ENCODE measurements at places on chromosomes 3 and 15.
A peak's percentile ranks its signal among the peaks of the same experiment; 100 is the strongest.

GRCh38 chr15:90268415-90268814 is 2.9 kb downstream of the NGRN start:
- no peak for DNase-seq

DNA sequence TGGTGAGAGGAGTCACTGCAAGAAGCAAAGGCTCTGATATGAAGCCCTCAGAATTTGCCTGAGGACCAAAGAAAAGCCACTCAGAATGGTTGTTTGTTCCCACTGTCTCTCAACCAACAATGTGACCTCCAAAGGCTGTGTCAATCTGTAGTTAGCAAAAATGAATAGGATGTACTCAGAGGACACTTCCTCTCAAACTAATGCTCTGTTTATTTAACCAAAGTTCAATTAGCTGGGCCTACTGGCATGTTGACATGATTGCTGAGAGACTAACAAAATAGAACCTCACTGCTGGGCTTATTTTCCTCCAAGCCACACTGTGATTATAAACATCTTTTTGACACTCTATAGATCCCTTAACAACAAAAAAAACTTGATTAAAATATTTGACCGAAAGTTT is 522.5 kb downstream of the OCA2 start:
- no peak for DNase-seq

DNA sequence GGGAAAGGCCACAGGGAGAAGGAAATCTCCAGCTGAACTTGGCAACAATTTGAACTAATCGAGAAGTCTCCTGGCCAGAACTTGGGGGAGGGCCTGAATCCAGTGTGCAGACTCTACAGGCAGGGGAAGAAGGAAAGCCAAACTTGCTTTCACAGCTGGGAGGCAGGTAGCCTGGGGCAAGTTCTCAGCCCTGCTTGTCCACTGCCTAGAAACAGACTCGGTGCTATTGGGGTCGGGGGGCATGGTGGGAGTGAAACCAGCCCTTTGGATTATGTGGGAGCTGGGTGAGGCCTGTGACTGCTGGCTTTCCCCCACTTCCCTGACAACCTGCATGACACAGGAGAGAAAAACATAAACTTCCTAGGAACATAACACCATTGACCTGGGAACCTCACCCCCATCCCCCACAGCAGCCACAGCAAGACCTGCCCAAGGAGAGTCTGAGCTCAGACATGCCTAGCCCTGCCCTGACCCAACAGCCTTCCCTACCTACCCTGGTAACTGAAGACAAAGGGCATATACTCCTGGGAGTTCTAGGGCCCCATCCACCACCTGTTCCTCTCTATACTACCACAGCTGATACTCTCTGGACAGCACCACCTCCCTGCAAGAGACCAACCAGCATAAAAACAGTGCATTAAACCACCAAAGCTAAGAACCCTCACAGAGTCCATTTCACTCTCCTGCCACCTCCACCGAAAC is 103.7 kb upstream of the MNS1 start:
- no peak for DNase-seq

- no peak for DNase-seq
Observed at GRCh38 chr3:124657138-124657537, 73.1 kb upstream of the UMPS start.

GRCh38 chr3:104032283-104032682 is 1334.4 kb upstream of the ALCAM start:
- DNase-seq, result no peak

DNA sequence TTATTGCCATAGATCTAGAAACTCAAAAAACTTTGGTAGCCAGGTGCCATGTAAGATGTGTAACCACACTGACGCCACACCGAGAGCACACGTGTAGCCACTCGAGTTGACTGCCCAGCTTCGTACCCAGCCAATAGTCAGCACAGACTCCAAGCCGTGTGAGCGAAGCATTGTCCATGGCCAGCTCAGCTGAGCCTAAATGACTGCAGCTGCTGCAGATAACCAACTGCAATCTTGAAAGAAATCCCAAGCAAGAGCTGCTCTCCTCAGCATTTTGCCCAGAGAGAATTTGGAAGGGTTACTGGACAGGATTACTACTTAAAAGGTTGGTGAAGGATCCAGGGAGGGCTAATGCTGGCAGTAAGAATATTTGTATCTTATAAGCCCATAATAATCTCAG is 193.0 kb upstream of the THRB start:
- DNase-seq, result no peak

DNA sequence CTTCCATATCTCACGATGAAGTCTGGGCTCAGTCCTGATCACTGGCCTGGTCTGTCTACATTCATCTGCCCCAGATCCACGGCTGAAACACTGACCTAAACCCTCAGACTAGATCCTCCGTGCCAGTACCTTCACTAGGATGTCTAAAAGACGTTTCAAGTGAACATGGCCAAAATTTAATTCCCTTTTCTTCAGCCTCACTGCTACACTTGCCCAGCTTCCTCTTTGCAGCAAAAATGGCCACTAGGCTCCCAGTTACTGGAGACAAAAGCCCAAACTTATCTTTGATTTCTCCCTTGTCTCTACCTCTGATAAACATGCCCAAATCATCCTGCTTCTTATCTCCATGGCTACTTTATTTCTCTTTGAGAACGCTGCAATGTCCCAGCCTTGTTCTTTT is 1.7 kb downstream of the RASSF1 start:
- no peak for DNase-seq

DNA sequence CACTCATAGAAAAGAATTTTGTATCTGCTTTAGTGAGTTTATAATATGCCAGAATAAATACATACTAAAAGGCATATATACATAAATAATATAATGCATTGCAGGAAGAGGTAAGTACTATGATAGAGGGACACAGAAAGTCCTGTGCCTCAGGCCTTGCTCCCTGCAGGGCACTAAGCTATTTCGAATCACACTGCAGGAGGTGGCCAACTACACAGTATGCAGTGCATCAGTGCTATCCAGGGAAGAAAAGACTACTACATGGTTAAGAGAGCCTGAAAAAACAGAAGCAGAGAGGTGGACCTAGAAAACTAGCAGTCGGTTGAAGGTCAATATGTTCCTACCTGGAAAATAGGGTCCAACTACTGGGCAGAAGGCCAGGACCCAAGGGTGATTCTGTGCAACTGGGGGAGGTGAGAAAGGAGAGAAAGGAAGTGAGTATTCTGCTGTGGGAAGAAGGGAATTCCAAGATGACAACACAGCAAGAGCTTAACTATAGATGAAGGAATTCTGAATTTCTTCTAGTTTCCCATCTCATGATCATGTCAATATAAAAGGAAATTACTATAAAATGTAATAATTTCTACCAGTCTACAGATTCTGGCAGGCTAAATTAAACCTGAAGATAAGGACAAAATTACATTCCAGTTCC is 218.0 kb downstream of the ZBTB20 start:
- DNase-seq, result no peak

DNA sequence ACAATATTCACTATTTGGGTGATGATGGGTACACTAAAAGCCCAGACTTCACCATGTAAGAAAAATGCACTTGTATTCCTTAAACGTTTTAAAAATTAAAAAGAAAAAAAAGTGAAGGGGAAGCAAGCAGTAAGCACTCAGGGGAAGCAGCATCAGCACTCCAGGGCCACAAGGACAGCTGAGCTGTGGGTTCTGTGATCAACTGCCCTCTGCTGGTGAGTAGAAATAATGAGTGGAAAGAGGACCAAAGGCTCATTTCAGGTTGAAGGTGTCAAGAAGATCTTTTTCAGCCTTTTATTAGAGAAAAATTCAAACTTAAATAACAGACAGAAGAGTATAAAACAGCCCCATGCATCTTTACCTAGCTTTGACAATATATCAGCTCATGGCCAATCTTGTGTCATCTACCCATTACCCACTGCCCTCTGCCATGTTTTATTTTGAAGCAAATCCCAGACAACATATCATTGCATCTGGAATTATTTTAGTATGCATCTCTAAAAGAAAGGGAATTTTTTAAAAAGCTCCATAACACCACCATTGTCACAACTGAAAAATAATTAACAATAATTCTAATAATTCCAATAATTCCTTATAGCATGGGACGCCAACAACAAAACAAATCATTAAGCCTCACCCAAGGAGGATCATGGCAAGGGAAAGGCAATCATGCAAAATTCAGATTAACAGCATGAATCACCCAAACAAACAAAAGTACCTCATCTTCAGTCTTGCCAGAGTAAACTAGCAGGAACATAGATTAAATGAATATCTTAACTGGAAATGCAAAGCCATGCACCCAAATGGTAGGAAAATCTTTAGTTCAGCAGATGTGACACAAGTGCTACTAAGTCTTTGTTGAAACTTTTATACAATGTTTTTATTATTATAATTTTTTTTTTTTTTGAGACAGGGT is 42.5 kb downstream of the TAMM41 start:
- peak; percentile 24 for DNase-seq

- no peak for DNase-seq
Observed at GRCh38 chr3:167102071-167102470, 278.0 kb downstream of the ZBBX start.

DNA sequence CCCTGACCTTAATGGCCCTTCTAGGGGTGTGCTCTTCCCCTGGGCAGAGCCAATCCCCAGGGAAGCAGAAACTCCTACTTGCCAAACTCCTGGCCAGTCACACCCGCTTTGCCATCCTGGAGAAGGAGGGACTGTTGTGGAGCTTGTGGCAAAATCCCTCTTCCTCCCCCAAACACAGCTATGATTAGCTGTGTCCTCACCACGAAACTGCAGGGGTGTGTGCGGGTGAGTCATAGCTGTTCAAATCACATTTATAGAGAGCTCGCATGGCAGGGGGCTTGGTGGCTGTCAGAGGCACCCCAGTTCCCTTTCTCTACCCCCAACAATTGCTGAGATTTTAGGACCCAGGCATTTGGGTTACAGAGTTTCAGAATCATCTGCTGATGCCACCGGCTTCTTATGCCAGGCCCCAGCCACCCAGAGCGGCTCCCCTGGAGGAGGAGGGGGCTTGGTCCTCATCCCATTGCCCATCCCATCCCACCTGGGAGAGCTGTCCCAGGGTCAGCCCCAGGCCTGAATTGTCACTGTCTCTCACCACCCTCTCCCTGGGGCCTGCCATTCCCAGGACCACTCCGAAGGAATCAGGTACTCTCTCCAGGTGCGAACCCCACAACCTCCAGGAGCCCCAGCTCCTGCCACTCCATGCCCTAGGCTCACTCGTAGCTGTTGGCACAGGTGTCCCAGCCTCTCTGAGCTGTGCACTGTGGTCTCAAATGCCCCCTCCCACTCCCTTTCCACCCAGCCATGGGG is 28.8 kb upstream of the MAGEF1 start:
- no peak for DNase-seq

DNA sequence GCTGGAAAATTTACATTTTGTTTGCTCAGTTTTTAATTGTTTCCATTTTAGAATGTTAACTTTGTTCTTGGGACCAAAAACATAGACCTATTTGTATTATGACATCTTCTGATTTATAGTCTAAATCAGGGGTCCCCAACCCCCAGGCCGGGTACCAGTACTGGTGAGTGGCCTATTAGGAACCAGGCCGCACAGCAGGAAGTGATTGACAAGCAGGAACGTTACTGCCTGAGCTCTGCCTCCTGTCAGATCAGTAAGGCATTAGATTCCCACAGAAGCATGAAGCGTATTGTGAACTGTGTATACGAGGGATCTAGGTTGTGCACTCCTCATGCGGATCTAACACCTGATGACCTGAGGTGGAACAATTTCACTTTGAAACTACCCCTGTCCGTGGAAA is 51.9 kb downstream of the GHSR start:
- no peak for DNase-seq

DNA sequence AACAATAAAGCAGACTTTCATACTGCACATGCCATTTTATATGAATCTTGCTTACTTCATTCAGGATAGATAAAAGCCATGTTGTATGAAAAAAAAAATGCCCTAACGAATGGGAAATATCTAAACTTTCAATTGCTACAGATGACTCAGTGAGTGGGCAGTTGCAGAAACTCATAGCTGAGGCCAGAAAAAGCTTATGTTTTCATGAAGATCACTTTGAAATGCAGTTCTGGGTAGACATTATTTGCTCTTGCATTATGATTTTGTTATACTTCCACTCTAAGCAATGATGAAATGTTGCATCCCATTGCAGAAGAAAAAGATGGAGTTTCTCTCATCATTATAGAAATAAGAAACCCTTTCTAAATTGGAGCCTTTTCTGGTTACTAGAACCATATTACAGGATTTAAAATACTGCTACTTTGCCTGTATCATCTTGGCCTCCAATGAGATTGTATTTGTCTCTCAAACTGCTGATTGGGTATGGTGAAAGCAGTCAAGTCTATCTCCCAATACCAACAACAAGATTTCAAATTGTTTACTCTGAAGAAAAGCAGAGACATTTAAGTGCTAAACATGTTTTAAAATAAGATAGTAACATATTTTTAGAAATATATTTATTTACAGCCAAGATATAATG is 17.0 kb downstream of the PEAK1 start:
- no peak for DNase-seq

GRCh38 chr3:121913305-121913990 is 19.2 kb downstream of the SLC15A2 start:
- DNase-seq, result no peak

DNA sequence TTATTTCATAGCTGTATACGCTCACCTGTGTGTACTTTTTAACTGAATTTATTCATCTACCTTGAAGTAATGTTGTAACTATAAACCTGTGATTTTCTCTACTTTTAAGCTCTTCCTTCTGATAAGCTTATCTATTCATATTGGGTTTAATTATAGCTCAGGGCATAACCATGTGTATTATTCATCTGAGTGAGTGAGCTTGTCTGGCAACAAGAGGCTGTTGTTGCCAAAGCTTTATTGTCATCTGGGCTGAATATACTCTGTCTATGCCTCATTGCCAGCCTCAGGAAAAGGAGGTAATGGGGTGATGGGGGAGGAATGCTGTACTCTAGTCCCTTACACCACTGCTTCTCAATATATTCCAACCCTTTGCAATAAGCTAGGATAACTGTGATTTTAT is 292.4 kb downstream of the UBE2E2 start:
- DNase-seq, result no peak

DNA sequence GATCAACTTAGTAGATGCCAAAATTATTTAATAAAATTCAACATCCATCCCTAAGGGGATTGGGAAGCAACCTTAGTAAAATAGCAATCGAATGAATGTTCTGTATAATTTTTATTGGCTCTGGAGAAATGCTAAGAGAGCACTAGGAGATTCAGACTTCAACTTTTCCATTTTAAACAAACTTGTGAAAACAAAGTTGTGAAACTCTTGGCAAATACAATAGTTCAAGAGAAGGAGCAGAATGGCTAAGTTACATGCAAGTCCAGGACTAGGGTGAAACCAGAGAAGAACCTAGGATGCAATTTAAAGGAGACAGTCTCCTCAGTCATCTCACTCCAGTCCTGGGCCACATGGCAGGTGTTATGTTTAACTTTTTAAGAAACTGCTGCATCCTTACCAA is 16.7 kb upstream of the ZNF280D start:
- DNase-seq, result no peak

- no peak for DNase-seq
Observed at GRCh38 chr3:81173514-81173913, 587.9 kb downstream of the GBE1 start.

DNA sequence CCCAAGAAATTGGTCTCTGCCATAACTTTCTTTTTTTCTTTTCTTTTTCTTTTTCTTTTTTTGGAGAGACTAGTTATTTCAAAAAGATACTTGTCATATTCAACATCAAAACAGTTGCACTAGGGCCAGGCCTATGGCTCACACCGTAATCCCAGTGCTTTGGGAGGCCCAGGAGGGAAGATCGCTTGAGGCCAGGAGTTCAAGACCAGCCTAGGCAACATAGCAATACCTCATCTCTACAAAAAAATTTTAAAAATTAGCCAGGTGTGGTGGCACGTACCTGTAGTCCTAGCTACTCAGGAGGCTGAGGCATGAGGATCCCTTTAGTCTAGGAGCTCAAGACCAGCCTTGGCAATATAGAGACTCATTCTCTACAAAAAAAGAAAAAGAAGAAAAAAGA is 49.0 kb upstream of the GNB5 start:
- DNase-seq, result no peak

GRCh38 chr15:81155375-81156218 is 21.5 kb downstream of the CFAP161 start:
- no peak for DNase-seq

Measured in tibial artery (tissue), 4 donors.